ENCODE measurements at places on chromosomes 1 and 21.

- DNase-seq = no peak
These were observed 42.4 kb downstream of the OLFML3 start for GRCh38 chr1:114021665-114022099.

- no peak for DNase-seq
These were observed 24.2 kb downstream of the ZBTB18 start for GRCh38 chr1:244075247-244075722.

- DNase-seq = no peak
These were observed 24.8 kb upstream of the NMNAT2 start for GRCh38 chr1:183443011-183443410.

DNA sequence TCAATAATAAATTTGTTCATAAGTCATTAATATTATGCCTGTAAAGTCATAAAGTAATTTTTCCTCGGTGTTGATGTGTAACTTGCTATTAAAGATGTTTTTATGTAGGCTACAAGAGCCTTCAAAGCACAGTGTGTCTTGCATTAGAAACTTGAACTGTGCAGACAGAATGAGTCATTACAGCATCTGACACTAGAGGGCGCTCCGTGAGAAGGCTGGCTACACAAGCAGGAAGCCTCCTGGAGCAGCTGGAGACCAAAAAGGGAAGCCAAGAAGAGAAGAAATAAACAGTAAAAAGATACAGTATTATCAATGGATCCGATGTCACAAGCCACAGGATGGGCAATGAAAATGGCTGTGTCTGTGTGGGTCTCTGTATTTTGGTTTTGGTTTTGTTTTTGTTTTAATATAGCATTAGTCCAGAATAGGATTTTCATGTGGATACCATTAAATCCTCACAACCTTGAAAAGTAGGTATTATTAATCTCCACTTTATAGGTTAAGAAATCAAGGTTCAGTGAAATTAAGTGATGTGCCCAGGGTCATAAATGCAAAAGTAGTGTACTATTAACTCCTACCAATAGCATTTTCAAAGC, 16.1 kb upstream of the LRRC8D start:
- DNase-seq = peak; percentile 87

DNA sequence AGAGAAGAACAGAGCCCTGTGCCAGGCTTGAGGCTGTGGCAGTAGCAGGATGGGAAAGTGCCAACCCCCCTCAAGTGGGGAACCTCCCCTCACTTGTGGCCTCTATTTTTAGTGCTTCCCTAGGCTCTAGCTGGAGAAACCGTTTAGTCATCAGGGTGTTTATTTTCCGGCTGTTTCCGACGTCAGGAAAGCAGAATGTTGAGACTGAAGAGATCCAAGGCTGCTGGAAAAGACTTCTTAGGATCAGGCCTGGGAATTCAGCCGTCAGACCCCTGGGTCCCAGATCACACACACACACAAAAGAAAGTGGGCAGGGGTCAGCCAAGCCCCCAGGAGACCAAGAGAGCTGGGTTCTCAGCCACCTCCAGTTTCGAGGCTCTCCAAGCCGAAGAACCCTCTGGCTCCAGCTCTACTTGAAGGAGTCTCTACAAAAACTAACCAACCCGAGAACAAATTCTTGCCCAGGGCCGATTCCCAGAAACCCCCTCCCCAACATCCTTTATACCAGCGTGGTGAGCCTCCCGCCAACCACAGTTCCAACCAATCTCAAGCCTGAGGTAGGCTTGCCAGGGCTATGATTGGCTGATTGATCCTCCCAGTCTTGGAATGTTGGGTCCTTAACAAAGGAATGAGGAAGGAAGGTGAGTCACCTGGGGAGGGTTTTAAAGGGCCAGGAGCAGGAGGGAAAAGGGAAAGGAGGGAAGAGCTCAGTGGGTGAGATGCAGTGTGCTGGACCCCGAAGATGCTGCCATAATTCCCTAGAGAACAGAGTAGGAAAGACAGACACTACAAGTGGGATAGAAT, 2.5 kb upstream of the MEF2D start:
- DNase-seq = peak; percentile 47

DNA sequence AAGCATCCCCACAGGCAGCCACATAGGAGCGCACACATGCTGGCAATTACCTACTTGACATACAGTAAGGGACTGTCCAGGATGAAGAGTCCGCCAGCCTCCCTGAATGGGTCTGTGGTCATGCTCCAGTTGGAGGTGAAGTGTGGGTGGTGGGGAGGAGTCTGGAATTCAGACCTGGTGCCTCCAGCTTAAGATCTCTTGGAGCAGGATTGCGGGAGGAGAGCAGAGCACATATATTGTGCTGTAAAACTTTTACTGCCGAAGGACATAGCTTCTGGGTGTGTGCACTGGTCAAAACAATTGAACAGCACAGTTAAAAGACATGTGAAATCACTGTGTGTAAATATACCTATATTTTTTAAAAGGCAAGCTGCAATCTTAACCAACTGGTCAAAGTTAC, 17.9 kb downstream of the STK40 start:
- no peak for DNase-seq

DNA sequence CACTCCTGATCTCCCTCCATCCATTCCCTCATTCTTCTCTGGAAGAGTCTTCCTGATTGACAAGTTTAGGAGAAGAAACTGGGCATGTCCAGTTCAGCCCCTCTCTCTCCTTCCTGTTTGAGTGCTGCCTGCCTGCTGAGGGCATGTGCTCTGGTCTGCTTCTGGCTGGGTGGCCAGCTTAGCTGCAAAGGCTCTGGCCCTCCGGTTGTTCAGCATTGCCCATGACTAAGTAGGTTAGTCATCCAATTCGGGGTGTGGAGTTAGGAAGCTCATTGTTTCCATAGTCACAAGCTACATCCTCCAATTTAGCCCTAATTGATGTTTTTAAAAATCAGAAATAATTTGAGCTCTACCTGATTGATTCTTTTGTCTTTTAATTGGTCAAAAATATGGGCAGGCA, 25.6 kb upstream of the PLA2G2E start:
- no peak for DNase-seq

DNA sequence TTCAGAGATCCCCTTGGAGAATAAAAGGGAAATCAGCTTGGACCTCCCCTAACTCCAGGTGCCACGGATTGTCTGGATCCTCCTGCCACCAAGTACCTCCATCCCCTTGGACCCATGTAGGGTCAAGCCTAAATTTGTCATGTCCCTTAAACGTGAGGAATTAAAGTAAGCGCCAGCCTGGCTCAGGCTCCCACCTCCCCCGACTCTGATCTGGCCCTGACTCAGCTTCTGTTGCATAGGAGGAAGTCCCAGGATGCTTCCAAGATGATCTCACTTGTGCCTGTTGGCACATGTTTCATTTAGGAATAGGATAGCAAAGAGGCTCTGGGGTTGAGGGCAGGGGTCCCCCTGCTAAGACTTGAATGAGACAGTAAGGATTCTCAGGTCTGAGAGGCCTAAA, 231.9 kb upstream of the JUN start:
- no peak for DNase-seq

DNA sequence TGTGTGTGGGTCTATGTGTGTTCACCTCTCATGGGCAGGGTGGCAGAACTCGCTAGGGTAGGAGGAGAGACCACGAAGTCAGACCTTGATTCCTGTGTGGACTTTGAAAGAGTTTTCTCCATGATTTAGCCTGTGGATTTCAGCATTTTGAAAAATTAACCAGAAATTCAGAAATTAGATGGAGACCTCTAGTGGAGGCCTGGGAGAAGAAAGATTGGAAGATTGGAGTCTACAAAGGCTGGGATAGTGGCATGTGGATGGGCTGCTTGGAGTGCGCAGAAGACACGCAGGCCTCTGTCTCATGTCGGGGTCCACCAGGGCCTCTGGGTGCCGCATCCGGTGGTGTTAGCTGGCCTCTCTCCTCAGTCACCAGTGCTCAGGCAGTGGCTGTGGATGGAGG, 18.9 kb upstream of the IGSF5 start:
- no peak for DNase-seq

DNA sequence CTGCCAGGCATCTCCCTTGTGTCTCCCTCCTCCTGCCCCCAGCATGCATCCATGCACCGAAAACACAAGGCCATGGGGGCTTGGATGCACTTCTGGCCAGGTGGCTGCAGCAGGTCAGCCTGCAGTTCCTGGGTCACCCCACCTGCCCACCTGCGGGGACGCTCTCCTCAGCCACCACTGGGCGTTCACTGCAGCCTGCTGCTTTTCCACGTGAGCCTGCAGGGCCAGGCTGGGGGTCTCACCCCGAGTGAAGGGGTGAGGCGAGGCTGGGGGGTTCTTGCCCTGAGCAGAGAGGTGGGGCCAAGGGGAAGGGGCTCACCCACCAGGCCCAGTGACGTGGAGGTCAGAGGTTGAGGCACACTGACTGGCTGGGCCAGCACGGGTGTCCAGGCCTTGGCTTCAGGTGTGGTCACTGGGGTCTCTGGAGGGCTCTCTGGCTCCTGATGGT, 64.6 kb downstream of the WNT9A start:
- no peak for DNase-seq

DNA sequence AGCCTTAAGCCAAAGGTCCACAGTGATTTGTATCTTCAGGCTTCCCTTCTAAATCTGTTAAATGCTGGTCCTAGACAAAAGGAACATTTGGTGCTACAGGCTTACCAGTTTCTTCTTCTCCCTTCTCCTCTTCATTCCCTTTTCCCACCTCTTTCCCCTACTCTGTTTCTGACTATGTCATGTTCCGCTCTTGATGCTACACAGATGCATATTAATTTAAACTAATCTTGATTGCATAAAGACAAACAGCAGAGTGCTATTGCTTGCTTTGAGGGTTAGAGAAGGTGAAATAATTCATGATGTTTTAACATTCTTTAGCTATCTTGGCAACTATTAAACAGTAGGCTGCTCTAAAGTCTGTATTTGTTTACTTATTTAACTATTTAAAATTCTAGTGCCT, 34.3 kb upstream of the COL24A1 start:
- DNase-seq = no peak

DNA sequence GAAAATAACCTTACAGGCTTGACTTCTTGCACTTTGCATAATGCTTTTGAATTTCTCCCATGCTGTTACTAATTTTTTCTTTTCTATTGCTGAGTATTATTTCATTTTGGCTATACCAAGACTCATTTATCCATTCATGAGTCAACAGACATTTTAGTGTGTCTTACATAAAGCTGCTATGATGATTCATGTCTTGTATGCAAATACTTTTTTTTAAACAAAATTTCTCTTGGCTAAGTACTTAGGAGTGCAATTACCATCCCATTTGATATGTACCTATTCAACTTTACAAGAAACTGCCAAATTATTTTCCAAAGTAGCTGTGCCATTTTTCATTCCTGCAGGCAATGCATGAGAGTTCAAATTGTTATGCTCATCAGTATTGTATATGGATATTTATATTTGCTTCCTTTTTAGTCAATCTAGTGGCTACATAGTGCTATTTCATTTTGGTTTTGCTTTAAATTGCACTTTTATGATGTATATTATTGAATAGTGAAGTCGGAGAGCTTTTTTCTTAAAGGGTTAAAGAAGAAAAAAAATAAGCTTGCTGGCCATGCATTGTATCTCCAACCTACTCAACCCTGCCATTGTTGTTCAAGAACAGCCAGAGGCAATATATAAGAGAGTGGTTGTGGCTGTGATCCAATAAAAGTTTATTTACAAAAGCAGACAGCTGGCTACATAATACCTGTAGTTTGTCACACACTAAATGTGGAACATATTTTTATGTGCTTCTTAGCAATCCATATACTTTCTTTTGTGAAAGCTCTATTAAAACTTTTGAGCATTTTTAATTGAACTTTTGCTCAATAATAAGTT, 862.8 kb downstream of the KCNT2 start:
- peak; percentile 93 for DNase-seq

DNA sequence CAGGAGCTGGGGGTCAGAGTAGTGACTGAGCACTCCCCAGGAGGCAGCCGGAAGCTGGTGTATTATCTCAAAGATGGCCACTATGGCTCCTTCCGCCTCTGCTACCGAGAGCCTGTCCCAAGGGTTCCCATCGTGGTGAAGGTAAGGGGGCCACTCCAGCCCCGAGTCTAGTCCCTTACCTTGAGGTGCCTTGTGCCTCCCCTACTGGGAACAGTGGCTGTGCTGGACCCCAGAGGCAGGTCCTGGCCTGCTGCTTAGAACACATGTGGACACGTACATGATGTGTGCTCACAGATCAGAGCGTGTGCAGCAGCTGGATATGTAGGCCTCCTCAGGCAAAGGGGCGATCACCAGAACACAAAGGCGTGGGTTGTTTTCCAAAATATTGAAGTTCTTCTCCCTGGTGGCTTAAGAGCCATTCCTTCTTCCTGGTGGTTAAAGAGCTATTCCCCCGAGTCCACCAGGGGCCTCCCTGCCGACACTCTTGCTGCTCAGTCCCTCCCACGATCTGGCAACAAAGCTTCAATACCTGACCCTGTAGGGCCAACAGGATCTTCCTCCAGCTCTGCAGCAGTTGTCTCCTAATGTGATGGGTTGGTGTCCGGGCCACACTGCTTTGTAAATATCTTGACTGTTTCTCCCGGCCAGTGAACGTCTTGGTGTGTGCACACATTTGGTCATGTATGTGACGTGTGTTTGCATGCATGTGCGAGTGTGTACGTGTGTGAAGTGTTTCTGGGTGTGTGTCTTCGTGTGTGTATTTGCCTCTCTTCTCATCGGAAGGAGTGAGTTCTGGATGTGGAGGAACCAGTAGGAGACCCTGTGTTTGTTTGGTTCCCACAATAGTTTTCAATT, 68.4 kb upstream of the TINAGL1 start:
- no peak for DNase-seq

GRCh38 chr1:19353596-19353995, 41.5 kb downstream of the SLC66A1 start:
- DNase-seq = peak; percentile 96

DNA sequence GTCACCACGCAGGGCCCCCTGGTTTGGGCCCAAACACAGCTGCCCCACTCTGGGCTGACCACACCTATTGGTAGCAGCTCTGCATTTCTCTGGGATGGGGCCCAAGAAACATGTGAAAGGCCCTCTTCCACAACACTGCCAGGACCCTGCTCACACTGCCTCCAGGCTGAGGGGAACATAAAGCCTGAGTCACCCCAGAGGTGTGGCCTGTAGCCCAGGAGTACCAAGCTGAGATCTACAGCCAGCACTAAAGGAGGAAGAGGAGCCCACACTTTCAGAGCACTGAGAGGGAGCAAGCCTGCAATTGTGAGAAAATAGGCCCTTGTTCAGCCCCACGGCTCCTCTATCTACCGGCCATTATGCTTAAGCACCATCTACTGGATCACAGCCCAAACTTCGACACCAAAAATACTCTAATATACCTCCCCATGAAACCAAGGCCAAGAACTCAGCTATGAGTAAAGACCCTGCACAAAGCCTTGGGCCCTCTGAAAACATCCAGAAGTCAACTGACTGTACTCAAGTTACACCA, 14.4 kb upstream of the OR2T10 start:
- no peak for DNase-seq

All from NCI-H345 (cell line).